Esophagus muscularis mucosa (tissue), 4 donors: ENCODE measurements at places on chromosomes 5 and 9. TPM values are rescaled to one million over a fixed set of nuclear protein-coding genes. Genes with fewer than 3 reads are reported as not detected.

KCNN2 gene
- 10.2 TPM for total RNA-seq

FOXD4L4 gene
- not detected for total RNA-seq

DNA sequence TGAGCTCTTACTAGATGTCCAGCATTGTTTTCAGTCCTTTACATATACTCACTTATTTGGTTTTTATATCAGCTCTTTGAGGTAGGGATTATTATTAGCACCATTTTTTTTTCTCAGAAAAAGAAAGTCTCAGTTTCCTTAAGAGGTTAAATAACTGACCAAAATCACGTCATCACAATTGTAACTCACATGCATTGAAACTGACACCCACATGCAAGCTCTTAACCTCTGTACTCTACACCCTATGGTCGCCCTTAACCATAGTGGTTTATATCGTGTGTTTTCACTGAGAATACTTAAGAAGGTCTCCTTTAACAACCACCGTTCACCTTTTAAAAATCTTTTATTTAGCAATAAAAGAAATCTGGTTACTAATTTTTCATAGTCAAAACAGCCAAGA lies 61.0 kb downstream of the PRDM6 start:
- DNase-seq = no peak

DNA sequence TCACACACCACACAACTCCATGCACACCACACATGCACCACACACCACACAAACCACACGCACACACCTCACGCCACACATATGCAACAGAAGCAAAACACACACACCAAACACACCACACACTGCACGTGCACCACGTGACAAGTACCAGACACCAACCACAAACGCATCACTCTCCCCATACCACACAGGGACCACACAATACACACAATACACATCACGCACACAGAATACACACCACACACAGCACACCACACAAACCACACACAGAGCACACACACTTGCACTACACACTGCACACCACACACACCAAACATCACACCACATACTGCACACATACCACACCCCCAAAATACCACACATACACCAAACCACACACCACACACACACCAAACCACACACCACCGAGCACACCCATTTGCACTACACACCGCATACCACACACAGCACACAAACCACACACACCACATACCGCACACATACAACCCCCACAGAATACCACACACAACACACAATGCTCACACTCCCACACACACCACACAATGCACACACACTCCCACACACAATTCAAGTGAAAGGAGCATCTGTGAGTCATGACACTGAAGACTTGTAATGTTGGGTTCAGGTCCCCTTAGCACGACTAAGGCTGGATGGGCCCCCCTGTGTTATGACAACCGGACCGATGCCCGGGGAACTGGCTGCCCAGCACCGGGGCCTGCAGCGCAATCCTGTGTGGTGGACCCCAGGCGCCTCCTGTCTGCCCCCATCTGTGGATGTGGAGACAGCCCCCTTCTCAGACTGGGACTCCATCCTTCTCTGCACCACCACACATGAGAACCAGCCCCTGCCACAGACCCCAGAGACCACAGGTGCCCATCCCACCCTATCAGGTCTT lies 6.0 kb upstream of the ZDHHC11 start:
- DNase-seq = no peak

- DNase-seq = no peak
Observed at GRCh38 chr9:121861501-121862180, 210.2 kb downstream of the DAB2IP start.

GRCh38 chr5:36198281-36198680 lies 43.4 kb downstream of the NADK2 start:
- no peak for DNase-seq

- DNase-seq = no peak
Observed at GRCh38 chr5:131877873-131878272, 67.6 kb downstream of the MEIKIN start.

DNA sequence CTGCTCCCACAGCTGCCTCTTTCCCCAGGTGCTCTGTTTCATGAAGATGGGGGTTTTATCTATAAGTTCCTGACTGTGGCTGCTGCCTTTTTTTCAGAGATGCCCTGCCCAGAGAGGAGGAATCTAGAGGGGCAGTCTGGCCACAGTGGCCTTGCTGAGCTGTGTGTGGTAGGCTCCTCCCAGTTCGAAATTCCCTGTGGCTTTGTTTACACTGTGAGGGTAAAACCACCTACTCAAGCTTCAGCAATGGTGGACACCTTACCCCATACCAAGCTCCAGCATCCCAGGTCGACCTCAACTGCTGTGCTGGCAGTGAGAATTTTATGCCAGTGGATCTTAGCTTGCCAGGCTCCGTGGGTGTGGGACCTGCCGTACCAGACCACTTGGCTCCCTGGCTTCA lies 250.0 kb downstream of the FER start:
- no peak for DNase-seq

GRCh38 chr9:36487482-36488388 lies 85.0 kb upstream of the MELK start:
- DNase-seq = peak; percentile 93

DNA sequence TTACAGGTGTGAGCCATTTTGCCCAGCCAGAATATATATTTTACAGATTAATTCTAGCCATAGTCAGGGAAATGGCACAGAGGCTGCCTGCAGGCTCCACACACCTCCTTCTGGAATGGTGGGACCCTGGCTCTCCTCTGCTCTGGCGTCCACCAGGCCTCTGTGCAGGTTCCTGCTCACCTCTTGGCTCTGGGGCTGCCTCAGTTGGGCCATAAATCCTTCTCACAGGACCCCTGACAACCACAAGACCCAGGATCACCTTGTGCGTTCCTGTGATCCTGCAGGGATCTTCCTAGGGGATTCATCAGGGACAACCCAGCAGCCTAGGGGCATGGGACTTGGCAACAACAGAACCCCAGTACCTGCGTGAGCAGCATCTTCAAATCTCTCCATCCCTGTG lies 93.0 kb upstream of the FSTL4 start:
- no peak for DNase-seq

GRCh38 chr9:23220171-23220570 lies 605.9 kb downstream of the ELAVL2 start:
- no peak for DNase-seq

RNF183 gene
- not detected for total RNA-seq

DNA sequence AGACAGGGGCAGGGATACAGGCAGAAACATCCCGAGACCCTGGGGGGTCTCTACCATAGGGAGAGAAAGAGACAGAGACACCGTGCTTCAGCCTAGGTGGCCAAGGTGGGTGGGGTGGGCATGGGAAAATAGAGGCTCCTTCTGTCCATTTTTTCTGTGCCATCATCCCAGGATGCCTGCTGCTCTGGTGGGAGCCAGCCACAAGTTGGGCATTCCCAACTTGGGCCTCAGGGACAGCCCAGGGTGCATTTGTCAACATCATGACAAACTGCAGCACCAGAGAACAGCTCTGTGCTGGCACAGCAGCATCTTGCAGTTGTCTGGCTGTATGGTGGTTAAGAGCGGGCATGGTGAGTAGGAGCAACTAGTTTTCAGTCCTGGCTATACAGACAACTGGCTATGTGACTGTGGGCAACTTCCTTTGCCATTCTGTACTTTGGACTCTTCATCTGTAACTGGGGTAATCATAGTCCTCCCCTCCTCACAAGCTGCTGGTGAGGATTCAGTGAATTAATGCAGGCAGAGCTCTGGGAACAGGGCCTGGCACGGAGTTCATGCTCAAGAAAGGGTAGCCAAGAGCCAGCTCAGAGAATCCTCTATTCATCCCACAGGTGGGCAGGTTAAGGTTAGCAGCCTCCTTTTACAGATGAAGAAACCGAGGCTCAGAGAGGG lies 100.4 kb downstream of the RGS3 start:
- no peak for DNase-seq

CERCAM gene
- total RNA-seq = 29.7 TPM

DNA sequence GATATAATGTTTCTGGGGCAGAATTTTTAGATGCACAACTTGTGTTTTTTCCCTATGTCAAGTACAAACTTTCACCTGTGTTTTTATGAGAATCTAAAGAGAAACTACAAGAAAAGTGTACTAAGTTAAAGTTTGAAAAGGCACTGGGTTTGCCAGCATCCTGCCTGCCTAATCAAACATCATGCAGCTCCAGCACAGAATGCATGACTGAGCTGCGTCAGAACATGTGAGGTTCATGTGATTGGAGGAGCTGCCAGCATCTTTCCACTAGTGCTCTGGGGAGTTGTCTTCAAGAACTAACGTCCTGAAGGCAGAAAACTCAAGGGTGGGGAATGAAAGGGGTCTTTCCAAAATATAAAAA lies 46.1 kb upstream of the RIC1 start:
- DNase-seq = no peak

- no peak for DNase-seq
Observed at GRCh38 chr5:264338-264737, 7.1 kb upstream of the PDCD6 start.

GRCh38 chr9:101311191-101311590 lies 73.6 kb downstream of the BAAT start:
- DNase-seq = no peak

GRCh38 chr5:2332521-2332920 lies 419.0 kb downstream of the IRX2 start:
- peak; percentile 82 for DNase-seq

DNA sequence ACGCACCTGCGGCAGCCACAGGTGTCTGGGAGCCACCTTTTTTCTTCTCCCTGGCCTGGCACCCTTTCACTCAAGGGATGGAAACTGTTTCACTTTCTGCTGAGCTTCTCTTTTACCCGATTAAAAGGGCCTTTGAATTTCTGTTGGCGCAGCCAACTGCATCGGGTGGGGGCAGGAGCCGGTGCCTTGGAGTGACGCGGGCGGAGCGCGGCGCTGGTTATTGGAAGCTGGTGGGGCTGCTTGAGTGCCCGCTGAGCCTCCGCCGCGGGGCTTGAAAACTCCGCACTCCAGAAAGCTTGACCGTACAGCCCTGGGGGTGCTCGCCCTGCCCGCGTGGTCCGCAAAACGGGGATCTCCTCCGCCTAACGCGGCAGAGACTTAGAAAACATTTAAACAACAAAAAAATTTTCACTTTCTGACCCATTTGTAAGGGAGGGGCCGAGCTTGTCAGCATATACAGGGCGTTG lies 52.0 kb upstream of the TJP2 start:
- DNase-seq = no peak

- peak; percentile 94 for DNase-seq
Observed at GRCh38 chr9:113578882-113579282, 115.4 kb downstream of the RGS3 start.

GRCh38 chr5:138770291-138770690 lies 17.1 kb downstream of the CTNNA1 start:
- no peak for DNase-seq

DNA sequence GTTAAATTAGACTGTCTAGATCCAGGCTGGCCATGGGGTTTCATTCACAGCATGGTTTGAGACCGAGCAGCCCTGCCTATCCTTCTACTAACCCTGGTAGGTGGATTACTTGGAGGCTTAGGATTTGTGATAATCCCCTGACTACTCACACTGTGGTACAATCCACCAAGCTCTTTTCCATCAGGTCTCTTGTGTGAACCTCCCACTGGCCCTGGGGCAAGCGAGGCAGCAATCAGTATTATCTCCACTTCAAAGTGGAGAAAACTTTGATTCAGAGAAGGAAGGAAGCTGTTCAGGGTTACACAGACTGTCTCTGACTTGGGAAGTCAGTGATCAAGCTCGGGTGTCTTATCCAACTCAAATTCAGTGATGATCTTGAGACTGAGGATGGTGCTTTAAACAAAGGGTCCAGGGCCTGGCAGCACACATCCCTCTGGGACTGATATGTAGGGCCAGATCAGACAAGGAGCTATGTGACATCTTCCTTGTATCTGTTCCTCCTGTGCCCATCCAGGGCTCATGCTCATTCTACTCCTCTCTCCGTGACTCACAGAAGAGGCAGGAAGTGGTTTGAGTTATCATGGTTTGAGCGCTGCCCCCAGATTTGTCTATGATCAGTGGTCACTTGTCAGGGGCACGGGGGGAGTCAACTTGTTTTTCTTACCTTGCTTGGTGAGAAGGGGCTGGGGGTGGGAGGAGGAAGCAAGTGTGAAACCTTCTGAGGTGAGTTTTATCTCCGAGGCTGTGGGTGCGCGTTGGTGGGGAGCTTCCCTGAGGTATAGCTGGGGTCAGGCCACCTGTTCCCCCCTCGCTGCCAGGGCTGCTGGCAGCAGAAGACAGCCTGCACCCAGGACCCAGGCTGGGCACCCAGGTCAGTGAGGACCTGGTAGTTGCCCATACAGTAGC lies 48.6 kb downstream of the RGS3 start:
- no peak for DNase-seq

KCTD16 gene
- 0.11 TPM for total RNA-seq

DNA sequence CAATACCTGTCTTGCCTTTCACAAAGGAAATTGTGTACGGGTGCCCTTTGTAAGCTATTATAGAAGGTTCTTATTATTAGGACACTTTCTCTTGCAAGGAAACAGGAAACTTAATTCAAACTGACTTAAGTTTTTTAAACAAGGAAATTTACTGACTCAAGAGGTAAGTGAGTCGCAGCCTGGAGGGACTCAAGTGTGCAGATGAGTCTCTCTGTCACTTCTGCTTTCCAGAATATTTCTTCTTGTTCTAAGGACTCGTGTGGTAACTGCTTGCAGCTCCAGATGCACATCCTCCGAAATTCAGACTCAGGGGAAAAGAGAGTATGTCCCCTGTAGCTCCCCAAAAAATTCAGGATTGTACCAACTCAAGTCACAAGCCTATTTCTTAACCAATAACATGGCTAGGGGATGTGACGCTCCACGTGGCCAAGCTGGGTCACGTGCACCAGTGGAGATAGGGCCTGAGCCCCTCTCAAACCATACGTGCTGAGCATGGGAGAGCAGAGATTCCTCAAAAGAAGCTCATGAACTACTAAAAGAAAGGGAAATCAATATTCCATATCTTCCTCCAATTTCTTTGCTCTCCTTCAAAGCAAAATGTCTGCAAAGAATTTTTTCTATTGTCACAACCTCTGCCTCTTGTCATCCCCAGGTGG lies 49.2 kb upstream of the ERCC6L2 start:
- no peak for DNase-seq

GRCh38 chr5:59525957-59526356 lies 367.6 kb downstream of the PDE4D start:
- no peak for DNase-seq

GKAP1 gene
- 12.3 TPM for total RNA-seq

HACD4 gene
- total RNA-seq = 15.4 TPM

DNA sequence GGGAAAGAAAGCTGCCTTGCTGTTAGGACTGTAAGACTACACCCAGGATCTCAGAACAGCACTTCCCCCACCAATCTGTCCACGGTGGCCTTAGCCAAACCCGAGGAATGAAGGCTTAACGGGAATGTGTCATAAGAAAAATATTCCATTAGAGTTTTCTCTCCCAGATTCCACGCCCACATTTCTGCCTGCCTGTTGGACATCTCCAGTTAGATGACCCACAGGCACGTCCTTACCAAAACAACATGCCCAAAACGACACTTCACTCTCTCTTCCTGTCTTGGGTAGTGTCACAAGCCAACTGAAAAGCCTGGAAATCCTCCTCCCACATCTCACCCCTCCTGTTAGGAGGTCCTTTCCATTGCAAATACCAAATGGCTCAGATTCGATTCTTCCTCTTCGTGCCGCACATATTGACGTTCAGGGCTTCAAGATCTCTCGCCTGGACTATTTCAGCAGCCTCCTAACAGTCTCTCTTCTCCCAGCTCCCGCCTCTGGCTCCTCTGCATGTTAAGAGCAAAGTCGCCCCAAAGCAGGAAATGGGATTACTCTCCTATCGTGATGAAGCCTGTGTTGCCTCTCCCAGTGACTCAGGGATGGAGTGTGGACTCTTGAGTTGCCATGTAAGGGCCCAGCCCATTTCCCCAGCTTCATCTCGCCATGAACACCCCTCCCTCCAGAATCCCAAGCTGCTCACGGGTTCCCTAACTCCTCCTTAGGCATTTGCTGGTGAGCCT lies 159.3 kb downstream of the NR3C1 start:
- peak; percentile 91 for DNase-seq
